ENCODE measurements at places on chromosomes 11 and 22.

DNA sequence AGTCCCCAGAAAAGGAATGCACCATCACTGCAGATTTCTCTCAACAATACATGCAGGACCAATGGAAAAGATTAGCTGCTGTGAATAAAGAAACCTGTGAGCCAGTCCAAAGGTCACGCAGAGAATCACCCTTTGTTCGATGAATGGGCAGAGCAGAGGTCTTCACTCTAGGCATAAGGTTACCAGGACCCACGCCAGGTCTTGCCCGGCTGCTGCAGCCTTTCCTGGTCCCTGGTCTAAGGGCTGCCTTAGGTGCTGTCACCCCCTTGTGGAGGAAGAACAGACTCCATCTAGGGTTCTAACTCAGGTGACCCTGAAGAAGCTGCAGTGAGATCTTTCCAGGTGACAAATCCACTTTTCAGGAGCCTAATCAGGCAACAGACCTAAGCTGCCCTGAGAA lies 29.0 kb upstream of the NAP1L4 start:
- no peak for DNase-seq

- no peak for DNase-seq
Observed at GRCh38 chr22:35852076-35852475, 134.4 kb downstream of the APOL5 start.

GRCh38 chr22:29838599-29838956 lies 504 bp upstream of the ASCC2 start:
- DNase-seq: no peak

DNA sequence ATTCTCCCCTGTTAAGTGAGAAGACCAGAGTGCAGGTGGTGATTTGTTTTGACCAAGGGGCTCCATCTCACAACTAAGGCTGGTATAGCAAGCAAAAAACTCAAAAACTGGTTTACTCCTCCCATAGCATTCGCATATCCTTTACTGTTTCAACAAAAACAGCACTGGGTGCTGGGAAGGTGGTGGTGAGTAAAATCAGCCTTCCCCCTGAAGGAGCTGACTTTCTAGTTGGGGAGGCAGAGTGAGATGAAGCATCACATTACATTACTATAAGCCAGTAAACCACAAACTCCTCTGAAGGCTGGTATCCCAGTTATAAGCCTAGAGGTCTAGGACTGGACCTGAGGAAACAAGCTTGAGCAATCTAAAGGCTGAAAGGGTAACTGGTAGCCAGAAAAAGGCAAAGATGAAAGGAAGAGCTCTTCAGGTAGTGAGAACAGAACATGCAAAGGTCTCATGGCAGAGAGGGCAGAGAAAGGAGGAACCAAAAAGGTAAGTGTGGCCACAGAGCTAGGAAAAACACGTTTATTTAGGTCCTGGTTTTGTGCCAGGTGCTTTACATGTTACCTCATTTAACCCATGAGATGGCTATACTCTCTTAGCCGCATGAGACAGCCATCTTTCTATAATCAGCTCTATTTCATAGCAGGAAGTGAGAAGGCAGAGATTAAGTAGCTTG lies 22.3 kb downstream of the TMEM123 start:
- no peak for DNase-seq

- peak; percentile 46 for DNase-seq
Observed at GRCh38 chr22:41862530-41863266, 29.8 kb downstream of the SREBF2 start.

DNA sequence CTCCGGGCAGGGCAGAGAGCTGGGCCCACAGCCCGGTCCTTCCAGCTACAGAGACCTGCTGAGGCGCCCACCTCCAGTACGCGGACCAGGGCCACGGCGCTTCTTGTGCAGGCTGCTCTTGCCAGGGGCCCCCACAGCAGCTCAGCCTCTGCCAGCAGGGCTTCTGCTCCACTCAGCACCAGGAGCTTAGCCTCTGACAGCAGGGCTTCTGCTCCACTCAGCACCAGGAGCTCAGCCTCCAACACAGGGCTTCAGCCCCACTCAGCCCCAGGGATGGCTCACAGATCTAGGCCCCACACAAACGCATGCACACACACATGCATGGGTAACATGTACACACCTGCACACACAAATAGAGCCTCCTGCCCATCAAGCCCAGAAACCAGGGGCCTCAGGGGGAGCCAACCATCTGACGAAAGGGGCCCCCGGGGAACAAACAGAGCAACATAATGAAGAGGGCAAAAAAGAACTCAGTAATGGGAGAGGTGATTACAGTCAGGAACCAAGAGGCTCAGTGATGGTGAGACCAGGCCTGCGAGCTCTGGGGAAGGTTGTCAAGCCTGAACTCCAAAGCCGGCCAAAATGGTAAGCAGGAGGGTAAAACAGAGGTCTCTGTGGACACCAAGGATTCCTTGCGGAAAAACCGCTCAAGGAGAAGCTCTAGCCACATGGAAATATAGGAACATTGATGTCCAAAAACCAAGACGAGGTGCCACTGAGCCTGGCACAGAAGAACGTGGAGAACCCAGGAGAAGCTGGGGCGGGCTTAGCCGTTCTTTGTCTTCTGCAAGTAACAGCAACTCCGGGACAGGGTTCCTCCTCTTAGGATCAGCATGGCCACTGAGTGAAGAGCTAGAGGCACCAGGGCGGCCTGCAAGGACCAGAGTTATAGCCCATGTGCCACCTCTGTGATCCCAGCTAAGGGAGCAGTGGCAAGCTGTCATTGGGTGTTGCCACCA lies 46.5 kb downstream of the GNB1L start:
- no peak for DNase-seq

DNA sequence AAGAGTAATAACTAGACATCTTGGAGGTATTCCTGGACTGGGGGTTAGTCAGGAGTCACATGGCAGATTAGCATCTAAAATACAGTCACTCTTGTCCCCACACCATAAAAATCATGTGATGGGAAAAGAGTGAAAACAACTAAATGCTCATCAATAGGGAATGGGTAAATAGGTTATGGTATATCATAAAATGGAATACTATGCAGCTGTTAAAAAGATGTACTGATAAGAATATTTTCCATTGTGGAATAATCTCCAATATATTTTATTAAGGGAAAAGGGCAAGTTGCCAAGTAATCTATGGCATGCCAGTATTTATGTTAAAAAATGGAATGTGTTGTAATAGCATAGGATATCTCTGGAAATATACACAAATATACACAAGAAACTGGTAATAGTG lies 6.6 kb upstream of the PIK3C2A start:
- DNase-seq: no peak

- DNase-seq: no peak
Observed at GRCh38 chr22:48900626-48901025, 927.0 kb downstream of the BRD1 start.

- no peak for DNase-seq
Observed at GRCh38 chr11:93783362-93783761, 720 bp upstream of the MED17 start.

GRCh38 chr22:24230911-24231656 lies 13.8 kb downstream of the GGT5 start:
- DNase-seq: peak; percentile 47

- no peak for DNase-seq
Observed at GRCh38 chr22:50506611-50507420, 686 bp downstream of the LMF2 start.

DNA sequence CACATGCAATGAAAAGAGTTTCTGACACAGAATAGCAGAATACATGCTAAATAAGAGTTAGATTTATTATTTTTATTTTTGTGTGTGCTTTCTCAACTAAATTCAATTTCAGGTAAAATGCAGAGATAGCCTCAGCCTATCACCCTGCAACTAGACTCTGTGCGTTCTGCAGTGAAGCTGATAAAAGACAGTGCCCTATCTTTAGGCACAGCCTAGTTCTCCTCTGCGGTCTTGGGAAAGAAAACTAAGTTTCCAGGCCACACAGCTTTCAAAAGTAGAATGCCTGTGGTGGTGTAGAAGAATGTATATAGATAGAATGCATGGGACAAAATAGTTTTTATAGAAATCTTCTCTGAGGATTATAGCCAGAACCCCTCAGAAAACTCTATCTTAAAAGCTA lies 12.0 kb upstream of the MMP1 start:
- DNase-seq: no peak

Measured in stimulated activated CD4-positive, alpha-beta T cell treated with anti-CD3 and anti-CD28 coated beads, Interleukin-1b, Interleukin-23, amount 100 ng/mL, for 24 hours (primary cell).